Retina (tissue), 1 donor: ENCODE measurements at places on chromosomes 4 and X.

DNA sequence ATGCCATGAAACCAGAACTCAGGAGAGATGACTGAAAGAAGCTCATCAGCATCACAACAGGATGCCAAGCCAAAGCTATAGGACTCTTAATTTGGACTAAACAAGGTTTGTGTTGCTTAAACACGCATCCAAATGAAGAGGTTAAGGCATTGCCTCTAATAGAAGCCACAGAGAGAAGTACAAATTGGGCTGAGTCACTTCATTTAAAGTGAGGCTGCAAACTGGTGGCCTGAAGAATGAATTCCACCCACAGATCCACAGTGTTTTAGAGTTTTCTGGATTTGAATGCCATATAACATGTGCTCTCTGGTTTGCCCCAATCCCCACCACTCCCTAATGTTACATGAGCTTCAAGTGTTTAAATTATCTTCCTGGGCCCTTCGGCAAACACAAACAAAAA, 103.5 kb downstream of the FIP1L1 start:
- no peak for DNase-seq

DNA sequence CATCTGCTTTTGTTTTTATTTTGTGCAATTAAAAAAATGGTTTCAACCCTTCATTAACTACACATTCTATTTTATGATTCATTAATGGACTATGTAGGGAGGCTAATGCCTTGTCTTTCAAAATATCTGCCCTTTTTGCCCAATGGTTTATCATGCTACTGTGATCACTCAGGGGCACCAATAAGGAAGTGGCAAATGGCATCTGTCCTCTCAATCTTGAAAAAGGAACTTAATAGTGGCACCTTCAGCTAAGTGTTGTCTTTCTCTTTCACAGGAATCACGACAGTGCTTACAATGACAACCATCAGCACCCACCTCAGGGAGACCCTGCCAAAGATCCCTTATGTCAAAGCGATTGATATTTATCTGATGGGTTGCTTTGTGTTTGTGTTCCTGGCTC, 57.1 kb downstream of the COMMD8 start:
- DNase-seq = no peak

GRCh38 chr4:90163872-90164271, 36.7 kb downstream of the CCSER1 start:
- no peak for DNase-seq

GRCh38 chr4:38123555-38123954, 163.4 kb downstream of the PTTG2 start:
- no peak for DNase-seq

DNA sequence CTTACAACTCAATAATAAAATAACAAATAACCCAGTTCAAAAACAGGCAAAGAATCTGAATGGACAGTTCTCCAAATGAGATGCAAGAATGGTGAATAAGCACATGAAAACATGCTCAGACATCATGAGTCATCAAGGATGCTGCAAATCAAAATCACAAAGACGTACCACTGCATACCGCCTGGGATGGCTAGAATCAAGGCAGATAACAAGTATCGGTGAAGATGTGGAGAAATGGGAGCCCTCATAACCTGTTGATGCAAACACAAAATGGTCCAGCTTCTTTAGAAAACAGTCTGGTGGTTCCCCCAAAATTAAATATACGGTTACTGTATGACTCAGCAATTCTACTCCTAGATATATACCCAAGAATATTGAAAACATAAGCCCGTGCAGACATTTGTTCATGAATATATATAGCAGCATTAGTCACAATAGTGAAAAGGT, 32.5 kb downstream of the AKAP4 start:
- DNase-seq = no peak

DNA sequence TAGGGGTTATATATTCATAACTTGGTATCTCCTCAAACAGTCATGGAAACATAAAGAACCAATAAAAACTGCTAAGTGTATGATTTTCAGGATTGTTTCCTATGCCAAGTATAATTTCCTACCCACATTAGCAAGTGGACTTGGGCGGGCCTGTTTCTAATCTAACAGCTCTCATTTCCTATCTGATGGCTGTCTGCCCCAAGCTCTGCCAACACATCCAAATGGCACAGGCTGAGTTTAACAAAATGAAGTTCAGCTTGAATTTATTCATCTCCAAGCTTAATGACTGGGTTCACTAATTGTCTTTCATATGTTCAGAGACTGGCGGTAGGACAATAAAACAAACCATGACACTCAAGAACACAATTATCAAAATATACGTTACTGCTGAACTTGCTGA, 55.5 kb upstream of the S100G start:
- no peak for DNase-seq

GRCh38 chrX:74523870-74524735, 90.3 kb downstream of the RLIM start:
- DNase-seq = no peak

GRCh38 chrX:137031517-137032340, 2.1 kb downstream of the GPR101 start:
- peak; percentile 72 for DNase-seq

DNA sequence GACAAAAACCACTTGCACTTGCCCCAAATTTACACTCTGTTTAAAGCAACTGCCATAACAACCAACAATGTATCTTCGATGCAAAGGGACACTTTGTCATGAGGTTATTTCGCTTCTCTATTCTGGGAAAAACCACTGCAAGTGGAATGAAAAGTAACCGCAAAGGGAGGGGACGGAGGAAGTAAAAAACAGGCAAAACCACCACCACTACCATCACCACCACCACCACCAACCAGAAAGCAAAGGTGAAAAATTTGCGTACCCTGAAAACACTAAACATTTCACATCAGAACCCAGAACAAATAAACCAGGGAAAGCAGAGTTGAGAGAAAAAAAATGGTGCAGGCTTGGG, 1.2 kb upstream of the N4BP2 start:
- DNase-seq = no peak
